Stimulated activated CD4-positive, alpha-beta T cell treated with anti-CD3 and anti-CD28 coated beads, TNF-alpha, amount 100 ng/mL, for 4 hours (primary cell): ENCODE measurements at places on chromosomes 1 and 21.
A peak's percentile ranks its signal among the peaks of the same experiment; 100 is the strongest.

DNA sequence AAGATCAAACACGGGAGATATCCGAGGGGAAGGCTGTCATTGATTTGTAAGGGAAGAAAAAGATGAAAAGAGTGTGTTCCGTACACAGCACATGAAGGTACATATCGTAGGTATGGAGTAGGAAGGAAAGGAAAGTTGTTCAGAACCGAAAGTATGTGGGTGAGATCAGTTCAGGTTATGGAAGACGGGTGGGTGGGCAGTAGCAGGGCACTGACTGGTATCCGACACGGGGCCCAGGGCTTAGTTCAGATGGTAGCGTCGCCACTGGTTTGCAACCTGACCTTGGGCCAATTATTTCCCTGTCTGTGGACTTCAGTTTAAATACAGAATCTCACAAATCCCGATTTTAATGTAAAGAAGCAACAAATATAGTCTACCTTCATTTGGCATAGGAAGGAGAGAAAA lies 27.8 kb upstream of the A3GALT2 start:
- peak; percentile 22 for DNase-seq

- no peak for DNase-seq
These were observed 145.8 kb downstream of the PATJ start for GRCh38 chr1:61887931-61888564.

- no peak for DNase-seq
These were observed 2.8 kb downstream of the ARID4B start for GRCh38 chr1:235325139-235325538.

GRCh38 chr1:193971595-193971994 lies 785.2 kb upstream of the B3GALT2 start:
- DNase-seq = no peak

GRCh38 chr21:41780337-41781049 lies 13.6 kb upstream of the RIPK4 start:
- no peak for DNase-seq

DNA sequence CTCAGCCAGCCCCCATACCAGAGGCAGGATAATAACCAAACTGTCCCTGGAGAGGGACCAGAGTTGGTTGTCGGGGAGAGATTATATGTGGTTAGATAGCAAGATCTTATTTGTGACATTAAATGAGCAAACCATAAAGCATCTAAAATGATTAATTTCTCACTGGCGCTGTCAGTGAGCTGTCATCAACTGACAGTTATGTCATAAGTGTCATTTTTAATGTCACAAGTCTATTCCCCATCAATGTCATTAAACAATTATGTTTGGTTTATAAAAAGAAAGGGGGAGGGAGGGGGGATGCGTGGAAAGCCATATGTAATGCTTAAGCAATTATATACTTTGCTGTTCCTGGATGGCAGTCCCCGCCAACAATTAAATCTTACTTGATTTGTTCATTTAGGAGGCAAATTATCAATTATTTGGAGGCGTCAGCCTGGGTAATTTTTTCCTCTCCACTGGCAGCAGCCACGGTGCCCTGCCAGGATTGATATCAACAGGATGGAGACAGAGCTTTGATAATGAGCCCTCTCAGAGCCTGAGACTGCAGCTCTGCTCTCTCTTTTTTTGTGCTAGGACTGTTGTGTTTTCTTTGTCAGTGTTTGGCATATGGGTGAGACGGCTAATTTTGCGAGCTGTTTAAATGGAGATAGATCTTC lies 333.6 kb upstream of the CAMK1G start:
- DNase-seq = no peak

DNA sequence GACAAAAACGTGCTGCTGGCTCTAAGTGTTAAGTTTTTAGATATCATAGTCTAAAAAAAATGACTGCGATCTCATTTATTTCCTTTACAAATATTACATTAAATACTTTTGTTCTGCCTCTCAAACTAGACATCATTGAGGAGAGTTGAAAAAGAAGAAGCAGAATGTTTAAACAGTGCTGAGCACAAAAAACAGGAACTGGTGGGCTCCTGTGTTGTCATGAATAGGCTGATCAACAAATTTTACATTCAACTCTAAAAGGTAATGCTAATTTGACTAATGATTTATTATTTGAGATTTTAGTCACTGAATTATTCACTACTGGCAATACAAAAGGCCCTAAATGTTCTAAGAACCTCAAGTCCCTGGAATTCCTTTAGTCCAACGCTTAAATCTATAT lies 66.1 kb downstream of the GPATCH2 start:
- DNase-seq = no peak

DNA sequence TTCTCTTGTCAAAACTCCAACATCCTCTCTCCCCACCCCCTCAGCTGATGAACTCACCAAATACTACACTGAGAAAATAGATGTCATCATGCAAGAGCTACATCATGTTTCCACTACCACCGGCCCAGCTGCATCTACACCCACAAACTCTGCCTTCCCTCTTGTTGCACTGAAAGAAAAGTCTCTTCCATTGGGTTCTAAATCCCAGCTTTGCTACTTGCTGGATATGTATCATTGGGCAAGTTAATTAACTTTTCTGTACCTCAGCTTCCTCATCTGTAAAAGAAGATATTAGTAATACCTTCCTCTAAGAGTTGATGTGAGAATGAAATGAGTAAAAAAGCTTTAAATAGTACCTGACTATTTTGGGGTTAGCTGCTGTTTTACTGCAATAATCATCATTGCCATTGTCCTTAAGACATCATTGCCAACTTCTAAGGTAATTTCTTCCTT lies 108.6 kb downstream of the OLFML2B start:
- DNase-seq = no peak

GRCh38 chr1:21794656-21795055 lies 11.7 kb upstream of the USP48 start:
- DNase-seq = no peak

- DNase-seq = no peak
These were observed 32.1 kb downstream of the GRHL3 start for GRCh38 chr1:24351247-24351646.

- DNase-seq = no peak
These were observed 2.3 kb upstream of the FASLG start for GRCh38 chr1:172656576-172656975.

DNA sequence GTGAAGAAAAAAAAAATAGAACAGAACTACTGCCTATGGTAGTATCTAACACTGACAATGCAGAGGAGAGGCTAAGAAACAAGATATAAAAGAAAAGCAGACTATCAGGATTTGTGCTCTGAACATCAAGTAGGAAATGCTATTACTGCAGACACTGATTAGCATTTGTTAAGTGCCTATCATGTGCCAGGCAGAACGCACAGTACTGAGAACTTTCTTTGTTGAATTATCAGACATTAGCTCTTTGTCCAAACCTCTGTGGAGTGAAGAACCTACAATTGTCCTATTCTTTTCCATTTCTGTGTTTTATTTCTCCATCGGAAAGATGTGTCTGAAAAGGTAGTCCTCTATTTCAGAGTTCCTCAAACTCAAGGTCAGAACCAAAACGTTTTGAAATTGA lies 30.5 kb upstream of the DISP1 start:
- no peak for DNase-seq

DNA sequence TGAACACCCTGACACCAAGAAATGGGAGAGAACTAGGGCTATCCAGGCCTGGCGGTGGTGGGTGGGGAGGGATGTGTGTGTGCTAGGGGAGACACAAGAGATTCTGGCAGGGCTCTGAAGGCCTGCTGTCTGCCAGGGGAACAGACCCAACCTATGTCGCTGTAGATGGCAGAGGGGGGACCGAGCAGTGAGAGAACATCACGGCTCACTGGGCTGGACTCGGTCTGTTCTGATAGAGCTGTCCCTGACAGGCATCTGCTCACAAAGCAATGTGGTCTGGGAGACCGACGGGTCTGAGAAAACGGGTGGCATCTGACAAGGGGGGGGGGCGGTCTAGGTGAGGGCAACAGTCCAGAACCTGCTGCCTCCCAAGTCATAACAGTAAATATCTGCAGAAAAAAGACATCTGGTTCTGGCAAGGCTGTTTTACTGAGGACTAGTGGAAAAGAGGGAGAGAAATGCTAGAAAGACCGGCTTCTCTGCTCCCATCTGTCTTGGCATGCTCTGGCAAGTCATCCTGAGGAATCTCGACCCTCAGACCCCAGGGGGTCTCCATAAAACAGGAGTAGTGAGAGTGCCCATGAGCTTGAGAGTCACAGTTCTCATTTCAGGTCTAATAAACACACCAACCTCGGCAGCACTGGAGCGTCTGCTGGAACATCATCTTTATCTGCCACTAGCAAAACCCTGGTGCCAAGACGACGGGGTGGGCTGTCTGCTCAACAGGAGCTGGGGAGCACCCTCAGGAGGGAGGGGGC lies 36.5 kb downstream of the SLC66A1 start:
- no peak for DNase-seq

- no peak for DNase-seq
These were observed 256.0 kb upstream of the TMEM51 start for GRCh38 chr1:14897547-14897946.

- no peak for DNase-seq
These were observed at the start of gene FNDC5 for GRCh38 chr1:32870615-32871363. FNDC5 (minus strand) TSS chr1:32870912.

DNA sequence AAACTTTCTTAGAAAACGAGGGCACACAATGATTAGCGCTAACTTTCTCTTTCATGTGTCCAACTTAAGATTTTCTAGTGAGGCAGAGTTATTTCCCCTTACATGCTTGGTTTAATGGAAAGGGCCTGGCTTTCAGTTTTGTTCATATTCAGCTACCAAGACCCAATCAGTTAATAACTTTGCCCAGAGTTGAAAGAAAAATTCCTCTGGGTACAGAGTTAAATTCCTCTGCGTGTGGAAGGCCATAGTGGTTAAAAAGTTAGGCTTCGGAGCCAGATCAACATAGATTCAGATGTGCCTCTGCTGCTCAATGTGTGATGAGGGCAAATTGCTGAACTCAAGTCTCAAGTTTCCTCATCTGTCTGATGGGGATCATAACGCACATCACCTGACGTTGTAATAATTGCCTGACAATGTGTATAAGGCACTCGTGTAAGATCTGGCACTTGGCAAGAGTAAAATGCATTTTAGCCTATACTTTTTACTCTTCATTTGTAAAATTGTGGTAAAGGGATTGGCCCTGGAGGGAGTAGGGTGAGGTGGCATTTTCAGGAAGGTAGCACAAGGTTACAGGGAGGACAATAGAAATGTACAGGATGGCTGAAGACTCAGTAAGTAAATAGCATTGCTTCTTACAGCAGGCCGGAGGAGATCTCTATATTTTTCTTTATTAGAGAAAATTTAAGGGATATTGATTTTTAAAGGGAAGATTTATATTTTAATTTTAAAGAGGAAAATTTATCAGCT lies 103.4 kb downstream of the ROR1 start:
- DNase-seq = no peak

DNA sequence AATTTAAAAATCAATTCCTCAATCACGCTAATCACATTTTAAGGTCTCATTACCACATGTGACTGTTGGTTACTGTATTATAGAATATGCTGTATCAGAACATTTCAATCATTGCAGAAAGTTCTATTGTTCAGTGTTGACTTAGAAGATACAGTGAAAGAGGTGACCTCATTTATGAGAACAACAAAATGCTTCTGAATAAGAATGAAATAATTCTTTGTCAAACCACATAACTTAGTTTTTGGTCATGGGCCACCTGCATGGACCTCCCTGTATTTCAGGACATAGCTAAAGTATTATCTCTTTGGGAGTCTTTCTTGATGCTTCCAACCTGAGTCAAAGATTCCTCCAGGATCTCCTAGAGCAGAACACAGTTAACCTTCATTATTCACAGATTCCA lies 22.3 kb downstream of the MFSD2A start:
- DNase-seq = no peak

GRCh38 chr1:17540255-17541001 lies 930 bp downstream of the ARHGEF10L start:
- DNase-seq = no peak

DNA sequence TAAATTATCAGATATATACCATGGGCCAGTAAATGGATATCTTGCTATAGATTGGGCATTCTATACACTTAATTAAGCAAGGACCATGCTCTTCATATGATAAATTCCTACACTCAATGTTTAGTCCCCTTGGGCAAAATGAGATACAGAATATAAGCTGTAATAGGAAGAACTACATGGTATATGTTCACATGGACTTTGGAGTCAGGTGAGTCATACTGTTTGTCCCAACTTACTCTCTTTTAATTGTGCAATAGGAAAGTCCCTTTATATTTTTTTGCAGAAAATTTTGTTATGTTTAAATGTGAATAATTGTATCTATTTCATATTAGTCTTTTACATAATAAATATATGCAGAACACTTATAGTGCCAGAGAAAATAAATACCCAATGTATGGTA lies 820.2 kb upstream of the ADAMTS5 start:
- no peak for DNase-seq

DNA sequence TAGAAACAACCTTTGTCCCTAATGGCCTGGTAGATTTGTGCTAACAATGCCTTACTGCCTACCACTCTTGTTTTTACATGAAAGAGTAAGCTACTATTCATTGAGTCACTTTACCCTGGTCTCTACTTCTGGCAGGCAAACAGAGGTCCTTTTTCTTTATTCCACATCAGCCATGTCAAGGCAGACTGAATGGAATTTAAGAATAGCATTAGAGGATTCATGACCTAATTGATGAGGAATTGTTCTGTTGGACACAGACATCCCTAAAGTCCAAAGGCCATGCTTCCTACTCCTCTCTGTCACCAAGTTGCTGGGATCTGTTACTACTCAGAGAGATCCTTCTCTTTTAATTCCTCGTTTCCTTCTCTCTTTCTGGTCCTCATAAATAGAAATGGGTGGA lies 229.1 kb upstream of the ZP4 start:
- no peak for DNase-seq

GRCh38 chr1:239930686-239931262 lies 160.9 kb upstream of the FMN2 start:
- no peak for DNase-seq

- DNase-seq = no peak
These were observed 26.3 kb upstream of the EPB41 start for GRCh38 chr1:28887835-28888682.

DNA sequence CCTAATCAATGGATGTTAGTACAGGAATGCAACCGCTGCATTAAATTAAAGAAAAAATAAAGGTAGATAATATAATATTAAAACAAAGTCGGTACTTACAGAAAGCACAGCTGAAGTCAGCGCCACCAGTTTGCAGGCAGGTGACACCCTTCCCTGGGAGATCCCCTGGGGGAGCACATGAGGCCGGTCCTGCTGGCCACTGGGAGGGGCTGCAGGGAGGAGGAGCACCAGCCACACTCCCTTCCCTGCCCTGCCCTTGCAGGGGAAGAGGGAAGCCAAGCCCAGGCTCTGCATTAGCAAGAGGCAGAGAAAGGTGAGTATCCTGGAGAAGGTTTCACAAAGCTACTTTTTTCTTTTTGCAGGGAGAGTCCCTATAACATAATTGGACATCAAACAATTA lies 507.0 kb downstream of the AJAP1 start:
- DNase-seq = no peak

- no peak for DNase-seq
These were observed at the start of gene ELAVL4 for GRCh38 chr1:50108497-50109059. ELAVL4 (plus strand) TSS chr1:50108920; CDS start chr1:50109190, 270 bp downstream.

- no peak for DNase-seq
These were observed 178.5 kb upstream of the GALNT2 start for GRCh38 chr1:229888561-229889001.

- DNase-seq = no peak
These were observed at the start of the genes FAM229A and TSSK3 for GRCh38 chr1:32362474-32363313. FAM229A (minus strand) TSS chr1:32362485; CDS start chr1:32362091, 394 bp downstream. TSSK3 (plus strand) TSS chr1:32362539; CDS start chr1:32362702, 163 bp downstream.
